Fibroblast of skin of abdomen (primary cell): ENCODE measurements at places on chromosomes 16 and 17.

GRCh38 chr17:1648173-1648962 is 1.3 kb downstream of the RILP start:
- no peak for DNase-seq

DNA sequence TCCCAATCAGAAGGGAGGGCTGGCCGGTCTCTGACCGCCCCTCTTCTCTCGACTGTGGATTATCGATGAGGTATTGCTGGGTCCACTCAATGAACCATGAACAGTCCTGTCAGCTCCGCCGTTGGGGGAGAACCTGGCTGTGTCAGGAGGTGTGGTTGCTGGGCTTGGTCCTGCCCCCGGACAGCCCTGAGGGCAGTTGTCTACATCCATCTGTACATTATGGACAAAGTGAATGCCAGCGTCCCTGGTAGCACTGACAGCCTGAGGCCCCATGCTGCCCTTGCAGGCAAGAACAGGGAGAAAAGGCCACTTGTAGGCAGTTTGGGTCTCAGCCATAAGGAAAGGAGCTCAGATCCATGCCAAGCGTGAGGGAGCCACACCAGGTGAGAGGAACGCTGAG is 38.9 kb downstream of the ST3GAL2 start:
- DNase-seq: no peak

DNA sequence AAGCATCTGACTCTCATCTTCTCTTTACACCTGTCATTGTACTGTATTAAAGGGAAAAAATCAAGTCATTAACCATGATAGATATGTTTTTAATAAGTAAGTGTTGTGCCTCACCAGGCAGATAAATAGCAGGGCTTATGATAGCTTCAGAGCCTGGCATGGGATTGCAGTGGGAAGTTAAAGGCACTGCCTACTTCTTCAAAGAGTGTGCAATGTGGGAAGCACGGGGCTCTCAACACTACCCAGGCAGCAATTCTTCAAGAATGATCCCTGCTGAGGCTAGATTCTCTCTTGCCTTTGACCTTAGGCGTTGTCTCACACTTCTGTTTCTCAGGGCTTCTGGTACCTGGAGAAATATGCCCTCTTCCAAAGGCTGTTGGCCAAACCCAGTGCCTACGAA is 297.3 kb downstream of the MAF start:
- DNase-seq: no peak

DNA sequence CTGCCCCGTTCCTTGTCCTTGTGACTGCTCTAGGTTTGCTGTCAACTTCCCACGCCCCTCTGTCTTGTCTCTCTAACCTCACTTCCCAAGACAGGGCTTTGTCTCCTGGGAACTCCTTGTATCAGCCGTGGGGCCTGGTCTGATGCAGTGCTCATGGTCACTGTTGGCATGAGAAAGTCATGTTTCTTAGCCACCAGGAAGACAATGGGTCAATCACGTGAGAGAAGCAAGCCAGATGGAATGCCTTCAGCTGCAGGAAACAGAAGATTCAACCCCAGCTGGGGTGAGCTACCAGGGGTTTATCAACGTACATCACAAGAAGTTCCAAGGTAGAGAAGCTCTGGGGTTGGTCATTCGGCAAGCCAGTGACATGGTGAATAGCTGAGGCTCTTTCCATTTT is 116.6 kb downstream of the IRF8 start:
- no peak for DNase-seq

- DNase-seq: no peak
These were observed 17.7 kb downstream of the CDIP1 start for GRCh38 chr16:4520913-4521312.

DNA sequence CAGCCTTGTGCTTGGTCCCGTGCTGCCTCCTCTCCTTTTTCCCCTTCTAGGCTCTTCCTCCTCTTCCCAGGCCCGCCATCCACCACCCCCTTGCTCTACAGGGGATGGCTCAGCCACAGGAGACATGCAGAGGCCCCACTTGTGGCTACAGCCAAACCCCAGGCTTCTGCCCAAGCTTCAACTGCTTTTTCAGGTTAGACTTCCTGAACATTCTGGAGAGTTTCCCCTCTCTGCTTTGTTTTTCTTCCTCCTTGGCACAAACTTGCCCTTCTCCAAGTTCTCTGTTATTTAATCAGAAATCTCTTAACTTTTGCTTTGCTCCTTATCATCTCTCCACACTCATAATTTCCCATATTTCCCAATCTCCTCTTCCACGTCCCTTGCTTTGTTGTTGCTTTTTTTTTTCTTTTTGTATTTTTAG is 18.3 kb upstream of the HAS3 start:
- no peak for DNase-seq

DNA sequence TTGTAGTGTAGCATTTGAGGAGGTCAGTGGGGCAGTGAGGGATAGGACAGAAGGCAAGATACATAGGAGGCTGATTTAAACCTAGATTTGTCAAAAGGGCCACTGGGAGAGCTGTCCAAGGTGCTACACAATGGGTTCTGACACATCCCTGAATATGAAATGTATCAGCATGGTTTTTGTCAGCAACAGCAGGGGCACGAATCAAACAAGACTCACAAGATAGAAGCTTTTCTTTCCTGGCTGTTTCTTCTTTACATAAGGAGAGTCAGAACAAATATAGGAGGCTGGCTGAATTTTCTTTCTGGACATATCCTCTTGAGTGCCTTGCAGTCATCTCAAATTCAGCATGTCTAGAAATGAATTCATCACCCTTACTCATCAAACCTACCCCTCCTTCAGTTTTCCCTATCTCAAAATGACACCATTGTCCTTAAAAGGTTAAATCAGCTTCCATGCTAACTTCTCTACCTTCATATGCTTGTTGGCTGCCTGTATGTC is 130.5 kb downstream of the NPIPB5 start:
- DNase-seq: peak; percentile 36

DNA sequence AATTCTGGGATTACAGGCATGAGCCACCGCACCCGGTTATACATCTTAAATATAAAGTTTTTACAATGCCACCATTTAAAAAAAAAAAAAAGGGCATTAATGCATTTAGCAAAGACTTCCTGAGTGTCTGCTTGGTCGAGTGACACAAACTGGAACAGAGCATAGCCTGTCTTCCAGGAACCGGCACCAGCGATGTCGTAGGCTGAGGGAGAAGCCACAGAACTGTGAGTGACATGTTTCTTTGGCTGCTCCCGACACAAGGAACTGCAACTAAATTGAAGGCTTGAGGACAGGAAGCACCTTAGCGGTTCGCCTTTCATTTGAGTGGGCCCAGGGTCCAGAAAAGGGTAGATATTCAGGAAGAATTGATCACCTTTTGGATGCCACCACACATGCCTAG is 717.8 kb downstream of the MAF start:
- DNase-seq: no peak

DNA sequence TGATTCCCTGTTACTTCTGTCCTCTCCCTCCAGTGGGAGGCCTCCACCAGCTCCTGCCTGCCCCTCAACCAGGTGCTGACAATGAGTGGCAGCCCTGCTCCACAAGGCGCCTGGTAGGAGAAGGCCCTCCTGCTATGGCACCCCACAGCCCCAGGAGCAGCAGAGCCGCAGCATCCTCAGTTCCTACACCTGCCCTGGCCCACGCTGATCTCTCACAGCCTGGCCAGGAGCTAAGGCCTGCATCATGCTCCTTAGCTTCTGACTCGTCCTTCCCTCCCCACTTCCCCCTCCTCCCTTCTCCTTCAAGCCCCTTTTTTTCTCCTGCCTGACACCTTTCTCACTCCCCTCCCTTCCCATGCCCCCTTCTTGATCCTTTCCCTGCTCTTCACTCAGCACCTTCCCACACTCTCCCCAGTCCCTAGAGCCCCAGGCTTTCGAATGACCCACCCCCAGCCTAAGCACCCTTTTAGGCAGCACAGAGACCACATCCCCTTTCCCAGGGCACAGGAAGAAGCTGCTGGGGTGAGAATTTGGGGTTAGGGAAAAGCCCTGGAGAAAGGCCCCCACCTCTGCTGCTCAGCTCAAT is 6.5 kb downstream of the PROCA1 start:
- no peak for DNase-seq
